ENCODE measurements at places on chromosomes 12 and 14. TPM values are rescaled to one million over a fixed set of nuclear protein-coding genes. Genes with fewer than 3 reads are reported as not detected.

FSCB gene
- total RNA-seq: not detected

GRCh38 chr14:76256545-76256944, 104.8 kb downstream of the GPATCH2L start:
- DNase-seq: no peak

ACOT4 gene
- 2.4 TPM for total RNA-seq

GYS2 gene
- total RNA-seq: not detected

- no peak for DNase-seq
Measured at GRCh38 chr14:61544448-61545330, 150.6 kb upstream of the HIF1A start.

GALNT6 gene
- total RNA-seq: 19.0 TPM

- DNase-seq: no peak
Measured at GRCh38 chr12:66194122-66194521, 5.1 kb downstream of the IRAK3 start.

GRCh38 chr14:37668646-37669045, 73.2 kb downstream of the TTC6 start:
- DNase-seq: no peak

ADAMTS20 gene
- not detected for total RNA-seq

KRT83 gene
- total RNA-seq: not detected

- DNase-seq: no peak
Measured at GRCh38 chr14:22622255-22622654, 21.9 kb downstream of the OR6J1 start.

STXBP6 gene
- not detected for total RNA-seq

FLRT2 gene
- total RNA-seq: not detected

RNASE7 gene
- not detected for total RNA-seq

METAP2 gene
- total RNA-seq: 149 TPM

GRCh38 chr14:24894583-24895242, 155.2 kb downstream of the STXBP6 start:
- no peak for DNase-seq

SDR9C7 gene
- not detected for total RNA-seq

DNA sequence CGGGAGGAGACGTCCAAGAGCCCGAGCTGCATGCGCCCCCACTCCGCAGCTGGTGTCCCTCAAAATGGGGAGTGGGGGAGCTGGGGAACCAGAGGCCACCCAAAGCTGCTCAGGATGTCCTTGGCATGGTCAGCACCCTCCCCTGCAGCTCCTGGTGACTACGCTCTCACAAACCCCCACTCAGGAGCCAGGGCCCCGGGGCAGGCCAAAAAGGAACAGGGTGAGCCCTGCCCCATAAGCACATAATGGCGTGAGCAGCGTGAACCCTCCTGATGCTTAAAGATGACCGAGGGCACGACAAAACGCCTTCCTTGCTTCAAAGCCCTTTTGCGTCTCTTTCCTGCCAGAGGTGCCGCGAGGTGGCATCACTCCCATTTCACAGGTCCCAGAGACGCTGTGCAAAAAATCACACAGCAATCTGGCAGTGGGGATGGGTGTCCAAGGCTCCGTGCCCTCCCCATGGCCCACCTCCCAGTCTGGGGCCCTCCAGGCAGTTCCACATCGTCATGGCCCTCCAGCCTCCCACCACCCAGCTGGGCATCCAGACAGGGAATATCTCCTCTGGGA, 13.5 kb downstream of the NCOR2 start:
- DNase-seq: no peak

- no peak for DNase-seq
Measured at GRCh38 chr12:51460519-51460918, 35.9 kb downstream of the SLC4A8 start.

GRCh38 chr12:13592063-13592942, 389.1 kb downstream of the GRIN2B start:
- no peak for DNase-seq

GRCh38 chr12:14958361-14959125, 2.9 kb downstream of the ARHGDIB start:
- DNase-seq: no peak

DNA sequence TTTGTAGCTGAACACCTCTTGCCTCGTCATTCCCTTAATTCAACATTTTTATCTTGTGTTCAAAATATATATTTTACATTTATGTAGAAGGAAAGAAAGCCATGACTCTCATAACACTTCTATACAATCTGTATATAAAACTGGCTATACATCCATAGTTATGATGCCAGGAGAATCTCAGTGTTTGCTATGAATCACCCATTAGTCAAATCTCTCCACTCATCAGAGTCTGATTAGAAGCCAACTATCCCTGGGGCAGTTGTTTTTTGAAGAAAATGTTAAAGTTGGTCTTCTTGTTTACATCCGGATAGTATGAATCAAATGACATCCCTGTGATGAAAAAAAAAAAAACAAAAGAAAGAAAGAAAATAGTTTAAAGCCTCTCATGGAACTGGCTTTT, 503.9 kb downstream of the NELL2 start:
- no peak for DNase-seq

KRT6C gene
- not detected for total RNA-seq

GRCh38 chr14:54703724-54704123, 136.8 kb downstream of the SAMD4A start:
- DNase-seq: no peak

SOAT2 gene
- total RNA-seq: 3.8 TPM

GLT1D1 gene
- 0.27 TPM for total RNA-seq

- DNase-seq: no peak
Measured at GRCh38 chr12:92398565-92399309, 253.1 kb upstream of the BTG1 start.

GRCh38 chr12:84495711-84496110, 416.9 kb downstream of the SLC6A15 start:
- DNase-seq: no peak

GRCh38 chr12:105223352-105223845, 12.6 kb downstream of the APPL2 start:
- DNase-seq: no peak

DNA sequence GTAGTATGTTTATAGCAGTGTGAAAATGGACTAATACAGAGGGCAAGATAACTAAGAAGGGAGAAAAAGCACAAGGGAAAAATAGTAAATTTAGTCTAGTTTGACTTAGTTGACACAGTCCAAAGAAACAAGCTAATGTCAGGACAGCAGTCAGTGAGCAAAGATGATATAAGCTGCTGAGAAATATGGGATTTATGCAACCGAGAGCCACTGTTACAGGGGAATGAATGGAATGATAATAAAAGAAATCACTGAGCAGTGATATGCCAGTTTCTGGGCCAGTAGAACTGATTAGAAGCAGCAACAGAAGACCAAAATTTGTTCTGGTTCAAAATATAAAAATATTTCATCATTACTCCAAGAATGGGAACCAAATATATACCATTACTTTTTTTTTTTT, 60.1 kb downstream of the R3HDM2 start:
- DNase-seq: no peak

DNA sequence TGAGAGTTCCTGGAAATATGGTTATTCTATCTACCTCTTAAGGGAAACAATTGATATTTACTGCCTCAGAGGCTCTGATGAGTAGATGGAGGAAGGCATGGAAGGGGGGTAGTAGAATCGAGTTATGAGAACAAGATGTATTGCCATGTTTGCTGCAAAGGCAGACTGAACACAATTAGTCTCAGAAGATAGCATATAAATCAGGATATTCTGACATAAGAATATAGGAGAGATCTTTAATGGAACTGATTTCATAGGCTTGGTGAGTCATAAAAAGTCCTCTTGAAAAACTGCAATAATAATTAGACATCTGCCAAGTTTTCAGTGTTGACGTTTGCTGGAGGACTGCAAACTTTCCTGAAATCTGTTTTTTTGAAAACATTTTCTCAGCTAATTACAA, 636.1 kb downstream of the TMTC2 start:
- no peak for DNase-seq

NRIP2 gene
- not detected for total RNA-seq

POTEG gene
- total RNA-seq: not detected

- no peak for DNase-seq
Measured at GRCh38 chr12:84862186-84862585, 50.4 kb downstream of the SLC6A15 start.

GRCh38 chr14:104081261-104081835, 4.2 kb upstream of the ASPG start:
- DNase-seq: no peak

DNA sequence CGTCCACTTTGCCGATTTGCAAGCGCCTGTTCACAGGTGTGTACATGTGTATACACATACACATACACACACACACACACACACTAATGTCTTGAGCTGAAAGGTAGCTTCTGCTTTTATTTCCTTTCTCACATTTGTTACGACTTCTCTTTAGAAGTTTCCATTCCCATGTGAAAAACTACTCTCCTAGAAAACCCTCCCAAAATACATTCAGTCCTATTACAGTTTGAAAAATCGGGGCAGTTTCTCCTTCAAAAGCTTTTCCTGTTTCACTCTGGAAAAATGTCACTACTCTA, 3.9 kb downstream of the BLTP3B start:
- no peak for DNase-seq
